NCI-H187 (cell line): ENCODE measurements at places on chromosomes 11 and 22.

GRCh38 chr11:13884158-13884799, 78.2 kb upstream of the SPON1 start:
- DNase-seq: no peak

- DNase-seq: no peak
These were observed 27.8 kb upstream of the SHISAL1 start for GRCh38 chr22:44340271-44341239.

- DNase-seq: no peak
These were observed 7.2 kb downstream of the WT1 start for GRCh38 chr11:32427935-32428664.

- no peak for DNase-seq
These were observed 700.1 kb upstream of the RAG2 start for GRCh38 chr11:37298173-37298572.

DNA sequence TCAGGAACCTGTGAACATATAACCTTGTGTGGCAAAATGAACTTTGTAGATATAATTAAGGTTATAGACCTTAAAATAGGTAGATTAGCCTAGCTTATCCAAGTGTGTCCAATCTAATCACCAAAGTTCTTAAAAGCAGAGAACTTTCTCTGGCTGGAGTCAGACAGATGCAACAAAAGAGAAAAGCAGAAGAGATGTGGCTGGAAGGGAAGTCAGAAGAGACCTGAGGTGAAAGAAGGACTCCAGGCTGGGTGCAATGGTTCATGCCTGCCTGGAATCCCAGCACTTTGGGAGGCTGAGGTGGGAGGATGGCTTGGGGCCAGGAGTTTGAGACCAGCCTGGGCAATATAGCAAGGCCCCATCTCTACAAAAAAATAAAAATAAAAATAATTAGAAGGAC, 39.4 kb upstream of the SWAP70 start:
- DNase-seq: no peak

GRCh38 chr22:26234296-26234695, 65.0 kb downstream of the SEZ6L start:
- DNase-seq: no peak

GRCh38 chr11:29231586-29231985, 785.2 kb downstream of the KCNA4 start:
- DNase-seq: no peak

DNA sequence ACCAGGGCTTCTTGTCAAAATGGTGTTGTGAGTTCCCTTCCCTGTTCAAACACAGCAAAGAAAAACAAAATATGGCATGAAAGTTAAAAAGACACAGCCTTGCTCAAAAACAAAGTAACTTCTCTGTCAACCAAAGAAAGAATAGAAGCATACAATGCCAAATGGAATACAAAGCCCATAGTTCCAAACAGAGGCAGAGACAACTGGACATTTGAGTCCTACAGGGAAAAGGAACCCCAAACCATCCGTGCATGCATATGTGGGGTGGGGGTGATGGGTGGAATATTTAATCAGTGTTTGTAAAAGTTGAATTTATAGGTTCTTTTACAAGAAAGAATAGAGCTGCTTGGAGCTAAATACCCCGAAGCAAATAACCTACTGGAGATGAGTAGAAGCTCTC, 218.7 kb downstream of the FAM76B start:
- no peak for DNase-seq

- no peak for DNase-seq
These were observed 40.1 kb downstream of the TP53I11 start for GRCh38 chr11:44910591-44910990.

DNA sequence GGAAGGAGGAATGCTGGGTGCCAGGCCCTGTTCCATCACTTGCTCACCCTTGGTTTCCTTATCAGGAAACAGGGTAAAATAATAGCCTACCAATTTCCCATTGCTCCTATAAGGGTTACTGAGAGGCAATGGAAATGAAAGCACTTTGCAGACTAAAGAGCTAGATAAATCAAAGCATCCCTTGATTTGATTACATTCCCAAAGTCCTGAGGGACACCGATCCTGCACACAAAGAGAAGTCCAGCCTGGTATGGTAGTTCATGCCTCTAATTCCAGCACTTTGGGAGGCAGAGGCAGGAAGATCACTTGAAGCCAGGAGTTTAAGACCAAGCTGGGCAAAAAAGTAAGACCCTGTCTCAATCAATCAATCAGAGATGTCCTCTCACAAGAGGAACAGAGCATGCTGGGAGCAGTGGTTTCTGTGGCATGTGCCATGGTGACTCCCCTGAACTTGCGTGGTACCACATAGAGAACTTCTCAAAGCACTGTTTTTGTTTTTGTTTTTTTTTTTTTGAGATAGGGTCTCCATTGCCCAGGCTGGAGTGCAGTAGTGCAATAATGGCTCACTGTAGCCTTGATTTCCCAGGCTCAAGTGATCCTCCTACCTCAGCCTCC, 10.7 kb downstream of the TBC1D10A start:
- DNase-seq: no peak

DNA sequence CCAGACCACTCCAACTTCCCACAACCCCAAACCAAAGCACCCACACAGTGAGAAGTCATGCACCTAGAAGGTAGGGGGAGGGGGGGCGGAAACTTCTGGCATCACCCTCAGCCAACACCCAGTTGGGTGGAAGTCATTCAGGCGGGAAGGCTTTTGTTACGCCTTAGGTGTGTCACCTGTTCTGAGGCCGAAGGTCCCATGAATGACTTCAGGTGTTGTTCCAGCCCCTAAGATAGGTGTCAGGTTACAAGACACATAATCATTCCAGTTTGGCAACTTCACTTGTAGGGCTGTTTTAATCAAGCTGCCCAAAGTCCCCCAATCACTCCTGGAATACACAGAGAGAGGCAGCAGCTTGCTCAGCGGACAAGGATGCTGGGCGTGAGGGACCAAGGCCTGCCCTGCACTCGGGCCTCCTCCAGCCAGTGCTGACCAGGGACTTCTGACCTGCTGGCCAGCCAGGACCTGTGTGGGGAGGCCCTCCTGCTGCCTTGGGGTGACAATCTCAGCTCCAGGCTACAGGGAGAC, at the start of gene TMPRSS4:
TMPRSS4 (plus strand) TSS at position 325 of the 528 bp plus-strand sequence. CDS start 225 bp downstream, outside the sequence.
- DNase-seq: peak; percentile 45

DNA sequence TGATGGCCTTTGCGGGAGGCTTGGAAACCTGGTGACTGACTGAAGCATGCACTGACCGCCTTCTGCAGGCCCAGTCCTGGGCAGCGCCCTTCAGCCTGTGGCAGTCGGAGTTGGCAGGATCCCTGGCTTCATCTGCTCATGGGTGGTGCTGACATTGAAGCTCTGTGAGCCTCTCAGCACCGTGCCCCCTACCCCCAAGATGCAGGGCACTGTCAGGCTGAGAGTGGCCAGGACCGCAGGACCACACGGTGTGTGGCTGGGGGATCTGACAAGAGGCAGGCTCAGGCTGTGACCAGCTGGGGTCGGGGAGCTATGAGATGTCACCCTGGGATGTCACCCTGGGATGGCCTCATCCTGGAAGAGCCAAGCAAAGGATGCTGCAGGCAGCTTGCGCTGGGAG, 32.7 kb downstream of the TBC1D22A start:
- DNase-seq: no peak

GRCh38 chr11:118706546-118706825, 27.0 kb upstream of the TREH start:
- DNase-seq: no peak

GRCh38 chr22:29641042-29641699, 37.7 kb downstream of the NF2 start:
- DNase-seq: no peak

GRCh38 chr11:102476812-102477211, 24.2 kb upstream of the TMEM123 start:
- DNase-seq: no peak

- DNase-seq: no peak
These were observed 976 bp downstream of the DEPDC7 start for GRCh38 chr11:33016654-33017053.

GRCh38 chr22:28027453-28028448, 108.7 kb upstream of the PITPNB start:
- DNase-seq: no peak

DNA sequence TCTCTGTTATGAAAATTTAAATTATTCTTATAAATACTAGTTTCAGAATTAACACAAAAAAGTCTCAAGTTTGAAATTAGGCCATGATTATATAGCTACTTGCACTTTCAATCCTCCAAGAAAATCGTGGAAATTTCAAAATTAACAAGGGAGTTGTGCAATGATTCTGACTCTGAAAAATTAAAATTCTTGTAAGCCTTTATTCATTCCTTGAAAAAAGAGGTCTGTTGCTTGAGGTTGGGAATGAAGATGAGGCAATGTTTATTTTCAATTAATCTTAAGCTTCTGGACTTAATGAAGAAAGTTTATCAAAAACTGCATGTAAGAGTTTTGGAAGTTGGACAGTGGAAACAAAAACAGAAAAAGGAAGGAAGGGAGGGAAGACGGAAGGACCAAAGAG, 128.2 kb upstream of the FIBIN start:
- DNase-seq: no peak

GRCh38 chr11:47020793-47021526, 84.4 kb downstream of the CSTPP1 start:
- no peak for DNase-seq

- no peak for DNase-seq
These were observed 5.6 kb upstream of the TRABD start for GRCh38 chr22:50179937-50180726.

GRCh38 chr11:107550304-107550703, 15.2 kb downstream of the ALKBH8 start:
- DNase-seq: no peak

- no peak for DNase-seq
These were observed 2.9 kb upstream of the AKIP1 start for GRCh38 chr11:8908099-8908498.

DNA sequence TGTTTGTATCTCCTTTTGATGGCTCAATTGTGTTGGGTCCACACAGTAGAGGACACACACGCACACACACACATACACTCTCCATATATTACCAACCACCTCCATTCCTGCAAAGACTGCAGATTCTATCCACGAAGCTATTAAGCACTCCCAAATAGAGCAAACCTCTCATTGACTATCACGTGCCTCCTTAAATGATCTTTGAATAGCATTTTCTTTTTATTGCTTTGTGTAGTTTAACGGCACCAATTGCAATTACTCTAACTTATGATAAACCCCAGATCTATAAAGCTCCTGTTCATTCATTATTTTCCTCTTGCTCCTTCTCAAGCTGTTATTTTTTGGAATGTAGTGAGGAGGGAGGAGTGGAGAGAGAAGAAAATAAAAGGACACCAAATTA, 204.7 kb downstream of the ST3GAL4 start:
- no peak for DNase-seq

DNA sequence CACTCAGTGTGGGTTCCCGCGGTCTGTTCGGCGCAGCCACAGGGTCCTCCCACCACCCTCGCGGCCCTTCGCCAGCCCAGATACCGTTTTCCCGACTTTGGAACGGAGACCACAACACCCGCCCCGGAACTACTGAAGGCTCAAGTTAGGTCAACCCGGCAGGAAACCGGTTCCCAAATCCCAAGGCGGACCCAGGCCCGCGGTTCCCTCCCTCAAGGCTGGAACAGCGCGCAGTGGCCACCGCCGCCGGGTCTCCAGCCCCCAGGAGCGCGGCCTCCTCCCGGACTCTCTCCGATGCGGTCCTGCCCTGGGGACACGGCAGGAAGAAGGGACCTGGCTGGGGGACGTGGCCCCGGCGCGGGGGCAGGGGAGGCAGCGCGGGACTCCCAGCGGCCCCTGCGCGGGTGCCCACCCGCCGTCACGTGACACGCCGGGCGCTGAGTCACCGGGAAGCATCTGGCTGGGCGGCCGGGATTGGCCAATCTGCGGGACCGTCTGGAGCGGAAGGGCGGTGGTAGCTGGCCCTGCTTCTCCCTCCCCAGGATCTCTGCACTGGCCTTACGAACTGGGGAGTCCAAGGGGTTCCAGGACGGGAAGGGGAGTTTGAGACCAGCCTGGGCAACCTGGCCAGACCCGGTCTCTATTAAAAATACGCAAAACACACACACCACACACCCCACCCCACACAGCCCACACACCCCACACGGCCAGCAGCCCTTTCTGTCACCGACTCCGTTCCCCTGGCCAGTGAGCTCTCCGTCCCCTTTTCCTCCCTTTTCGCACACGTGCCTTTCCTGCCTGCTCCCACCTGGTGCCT, 21.5 kb upstream of the MALAT1 start:
- DNase-seq: peak; percentile 84

DNA sequence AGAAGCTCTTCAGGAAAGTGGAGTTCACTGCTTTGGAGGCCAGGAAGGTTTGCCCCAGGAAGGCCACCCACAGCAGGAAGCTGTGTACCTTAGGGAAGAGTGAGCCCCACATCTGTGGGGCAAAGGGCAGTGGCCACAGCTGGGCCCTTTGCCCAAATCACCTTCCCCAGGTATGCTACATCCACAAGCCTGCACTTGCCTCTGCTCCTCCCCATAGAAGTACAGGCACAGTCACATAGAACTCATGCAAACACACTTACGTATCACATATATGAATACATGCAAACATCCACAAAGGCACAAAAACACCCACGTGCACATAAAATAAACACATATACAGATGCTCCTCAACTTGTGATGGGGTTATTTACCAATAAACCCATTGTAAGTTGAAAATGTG, 2.1 kb downstream of the TRIM29 start:
- DNase-seq: no peak

DNA sequence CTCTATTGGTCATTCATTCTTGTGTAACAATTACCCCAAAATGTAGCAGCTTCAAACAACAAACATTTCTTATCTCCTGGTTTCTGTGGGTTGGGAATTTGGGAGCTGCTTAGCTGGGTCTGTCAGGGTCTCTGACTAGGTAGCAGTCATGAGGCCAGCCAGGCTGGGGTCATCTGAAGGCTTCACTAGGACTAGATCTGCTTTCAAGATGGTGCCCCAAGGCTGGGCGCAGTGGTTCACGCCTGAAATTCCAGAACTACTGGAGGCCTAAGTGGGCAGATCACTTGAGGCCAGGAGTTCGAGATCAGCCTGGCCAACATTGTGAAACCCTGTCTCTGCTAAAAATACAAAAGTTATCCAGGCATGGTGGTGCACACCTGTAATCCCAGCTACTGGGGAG, 13.1 kb upstream of the SPDYC start:
- no peak for DNase-seq

- DNase-seq: no peak
These were observed 185.8 kb upstream of the DDI1 start for GRCh38 chr11:103850419-103851165.

DNA sequence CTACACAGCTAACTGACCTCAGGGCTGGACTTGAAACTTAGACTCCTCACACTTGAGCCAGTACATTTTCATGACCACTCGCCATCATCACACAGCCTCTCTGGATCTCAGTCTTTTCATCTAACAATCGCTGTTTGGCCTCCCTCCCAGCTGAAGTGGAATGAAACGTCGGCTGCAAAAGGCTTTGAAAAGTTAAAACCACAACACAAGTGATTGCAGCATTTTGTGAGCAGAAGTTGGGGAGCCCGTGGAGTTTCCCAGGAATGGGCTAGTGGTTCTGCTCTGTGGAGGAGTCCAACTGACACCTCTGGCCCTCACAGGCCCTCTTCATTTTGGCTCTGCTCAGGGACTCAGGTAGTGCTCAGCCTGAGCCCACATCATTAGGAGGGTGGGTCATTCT, 35.9 kb upstream of the TRIM29 start:
- DNase-seq: no peak

DNA sequence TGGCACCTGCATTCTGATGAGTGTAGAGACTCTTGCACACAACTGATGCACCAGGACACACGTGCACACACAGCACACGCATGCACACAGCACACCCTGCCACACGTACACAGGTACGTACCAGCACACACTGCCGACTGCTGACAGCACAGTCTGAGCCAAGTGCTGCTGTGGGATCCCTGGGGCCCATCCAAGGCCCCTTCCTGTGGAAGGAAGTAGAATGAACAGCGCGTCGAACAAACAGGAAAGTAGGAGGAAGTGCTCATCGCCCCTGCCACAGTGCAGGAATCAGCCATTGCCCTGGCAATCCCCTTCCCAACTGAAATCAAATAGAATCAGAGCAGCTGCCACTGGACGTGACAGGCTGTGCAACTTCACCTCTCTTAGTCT, 57.9 kb downstream of the CD82 start:
- DNase-seq: no peak
